CD8-positive, alpha-beta memory T cell (primary cell): ENCODE measurements at places on chromosomes 16 and 17.

GRCh38 chr17:15944759-15945526, at the start of gene ADORA2B:
TSS of gene ADORA2B (plus strand) at chr17:15945130. CDS start at chr17:15945249, 119 bp downstream.
- H3K27ac ChIP-seq, result peak within 1 kb of the TSS; percentile 47
- no peaks in the 10 kb centered on the region for H3K36me3 ChIP-seq
- H3K4me3 ChIP-seq, result peak within 1 kb of the TSS; percentile 39
- H3K27me3 ChIP-seq, result no peaks in the 10 kb centered on the region

DNA sequence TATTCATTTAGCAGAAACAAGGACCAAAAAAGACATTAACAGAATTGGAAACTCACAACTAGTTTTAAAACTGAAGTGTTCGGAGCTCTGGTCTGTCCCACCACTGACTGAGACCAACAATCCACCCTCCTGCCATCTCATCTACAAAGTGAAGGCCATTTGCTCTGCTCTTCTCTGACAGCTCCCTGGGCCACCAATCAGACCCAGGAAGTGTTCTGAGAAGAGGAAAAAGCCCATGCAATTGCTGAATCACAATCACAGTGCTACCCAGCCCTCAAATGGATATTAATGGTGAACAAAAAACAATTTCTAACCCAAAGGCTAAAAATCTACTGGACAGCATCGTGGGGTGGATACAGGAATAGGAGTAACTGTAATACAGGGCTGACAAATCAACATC, 2.1 kb downstream of the RPL23 start:
- peak overlapping the region; percentile 5 for H3K4me3 ChIP-seq
- peaks cover 36% of the 10 kb centered on the region for H3K4me1 ChIP-seq
- H3K36me3 ChIP-seq, result peaks cover 40% of the 10 kb centered on the region
- H3K27me3 ChIP-seq, result no peaks in the 10 kb centered on the region
- H3K27ac ChIP-seq, result no peak overlapping the region

GRCh38 chr17:57422574-57423164, 166.3 kb downstream of the MSI2 start:
- DNase-seq, result no peak
- no peaks in the 10 kb centered on the region for H3K36me3 ChIP-seq
- no peak overlapping the region for H3K27ac ChIP-seq
- H3K4me3 ChIP-seq, result no peak overlapping the region
- H3K4me1 ChIP-seq, result no peaks in the 10 kb centered on the region

DNA sequence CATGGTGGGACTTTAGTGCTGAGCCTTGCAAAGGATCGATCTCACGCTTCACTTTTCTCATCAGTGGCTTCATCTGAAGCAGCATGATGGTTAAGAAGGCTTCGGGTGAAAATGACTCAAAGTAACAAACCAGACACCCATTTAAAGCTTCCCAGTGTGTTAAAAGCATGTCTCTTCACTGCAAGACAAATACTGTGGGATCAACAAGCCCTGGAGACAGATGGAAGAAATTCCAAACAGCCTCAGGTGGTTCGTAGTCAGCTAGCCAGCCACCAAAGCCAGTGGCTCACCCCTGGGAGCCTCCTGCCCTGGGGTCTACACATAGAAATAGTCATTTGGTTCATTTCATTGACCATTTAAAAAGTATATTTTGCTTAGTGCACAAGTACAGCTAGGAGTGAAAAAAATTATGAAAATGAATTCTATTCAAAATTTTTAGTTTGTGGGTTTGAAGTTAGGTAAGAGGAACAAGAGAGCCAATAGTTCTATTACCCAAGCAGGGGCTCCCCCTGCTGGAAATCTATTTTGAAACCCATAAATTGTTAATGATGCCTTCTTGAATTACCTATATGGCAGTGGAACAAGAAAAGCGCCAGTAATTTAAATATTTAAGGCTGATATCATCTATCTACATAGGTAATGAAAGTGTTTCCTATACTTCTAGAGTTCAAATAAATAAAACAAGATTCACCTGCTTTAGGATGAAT, 51.6 kb downstream of the PMP22 start:
- no peak for DNase-seq
- no peaks in the 10 kb centered on the region for H3K4me1 ChIP-seq
- H3K27ac ChIP-seq, result no peak overlapping the region
- no peaks in the 10 kb centered on the region for H3K27me3 ChIP-seq
- no peak overlapping the region for H3K4me3 ChIP-seq

- H3K27me3 ChIP-seq, result no peaks in the 10 kb centered on the region
- no peak overlapping the region for H3K4me3 ChIP-seq
- H3K27ac ChIP-seq, result no peak overlapping the region
- peaks cover 23% of the 10 kb centered on the region for H3K36me3 ChIP-seq
These were observed 29.0 kb downstream of the PGS1 start for GRCh38 chr17:78407387-78408000.

DNA sequence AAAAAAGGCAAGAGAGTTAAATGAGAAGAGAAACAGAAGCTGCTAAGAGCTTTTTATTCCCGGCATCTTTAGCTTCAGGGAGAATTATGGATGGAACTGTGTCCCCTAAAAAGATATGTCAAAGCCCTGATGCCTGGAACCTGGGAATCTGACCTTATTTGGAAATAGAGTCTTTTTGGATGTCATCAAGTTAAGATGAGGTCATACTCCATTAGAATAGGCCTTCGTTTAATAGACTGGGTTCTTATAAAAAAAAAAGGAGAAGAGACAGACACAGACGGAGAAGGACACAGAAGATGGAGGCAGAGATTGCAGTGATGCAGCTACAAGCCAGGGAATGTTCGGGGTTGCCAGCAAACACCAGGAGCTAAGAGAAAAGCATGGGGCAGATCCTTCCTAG, 24.6 kb downstream of the CACNG4 start:
- no peak overlapping the region for H3K27ac ChIP-seq
- H3K4me3 ChIP-seq, result no peak overlapping the region
- DNase-seq, result no peak
- no peaks in the 10 kb centered on the region for H3K4me1 ChIP-seq

- H3K27me3 ChIP-seq, result no peaks in the 10 kb centered on the region
- no peak overlapping the region for H3K27ac ChIP-seq
- H3K4me1 ChIP-seq, result no peaks in the 10 kb centered on the region
- H3K4me3 ChIP-seq, result no peak overlapping the region
- H3K36me3 ChIP-seq, result no peaks in the 10 kb centered on the region
- no peak for DNase-seq
These were observed 29.0 kb downstream of the MARCHF10 start for GRCh38 chr17:62778990-62779681.

- H3K36me3 ChIP-seq, result no peaks in the 10 kb centered on the region
- peak within 1 kb of the TSS; percentile 66 for H3K4me3 ChIP-seq
- DNase-seq, result peak; percentile 76
- H3K27me3 ChIP-seq, result no peaks in the 10 kb centered on the region
- H3K27ac ChIP-seq, result no peak within 1 kb of the TSS
These were observed at the start of gene MMP15 for GRCh38 chr16:58025351-58026138. TSS of gene MMP15 (plus strand) at chr16:58025754. CDS start at chr16:58026351, 597 bp downstream.

- no peak for DNase-seq
- H3K27ac ChIP-seq, result no peak overlapping the region
- H3K4me1 ChIP-seq, result no peaks in the 10 kb centered on the region
These were observed 28.7 kb upstream of the TNRC6A start for GRCh38 chr16:24700549-24701392.

GRCh38 chr17:63881935-63882601, at the start of gene GH2:
TSS of gene GH2 (minus strand) at chr17:63881944. CDS start at chr17:63881801, 143 bp downstream.
- DNase-seq, result peak; percentile 46
- H3K4me3 ChIP-seq, result no peak within 1 kb of the TSS
- no peaks in the 10 kb centered on the region for H3K36me3 ChIP-seq
- no peaks in the 10 kb centered on the region for H3K4me1 ChIP-seq
- no peaks in the 10 kb centered on the region for H3K27me3 ChIP-seq

DNA sequence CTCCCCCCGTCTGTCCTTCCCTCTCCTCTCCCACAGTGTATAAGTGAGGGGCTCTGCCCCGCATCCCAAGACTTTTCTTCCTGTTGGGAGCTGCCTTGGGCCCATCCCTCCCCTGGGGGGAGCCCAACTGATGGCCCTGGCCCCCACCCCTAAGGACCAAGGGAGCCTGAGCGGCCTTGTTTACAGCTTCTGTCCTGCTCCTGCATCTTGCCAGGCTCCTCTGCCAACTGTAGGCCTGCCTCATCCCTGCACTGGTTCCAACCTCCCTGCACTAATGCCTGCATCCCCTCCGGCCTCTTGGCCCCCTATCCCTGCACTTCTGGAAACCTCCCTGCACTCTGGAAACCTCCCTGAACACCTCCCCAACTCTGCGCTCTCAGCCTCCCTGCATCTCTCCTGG, 1.4 kb upstream of the PAGR1 start:
- H3K27ac ChIP-seq, result no peak overlapping the region
- no peak for DNase-seq
- peaks cover 14% of the 10 kb centered on the region for H3K36me3 ChIP-seq
- peak overlapping the region; percentile 94 for H3K4me3 ChIP-seq

- H3K27me3 ChIP-seq, result no peaks in the 10 kb centered on the region
- peaks cover 82% of the 10 kb centered on the region for H3K4me1 ChIP-seq
- H3K4me3 ChIP-seq, result peak within 1 kb of the TSS; percentile 83
- DNase-seq, result peak; percentile 92
- H3K36me3 ChIP-seq, result no peaks in the 10 kb centered on the region
These were observed at the start of gene ICAM2 for GRCh38 chr17:64020056-64020766. TSS of gene ICAM2 (minus strand) at chr17:64020633. CDS start at chr17:64006691, 13,942 bp downstream.

DNA sequence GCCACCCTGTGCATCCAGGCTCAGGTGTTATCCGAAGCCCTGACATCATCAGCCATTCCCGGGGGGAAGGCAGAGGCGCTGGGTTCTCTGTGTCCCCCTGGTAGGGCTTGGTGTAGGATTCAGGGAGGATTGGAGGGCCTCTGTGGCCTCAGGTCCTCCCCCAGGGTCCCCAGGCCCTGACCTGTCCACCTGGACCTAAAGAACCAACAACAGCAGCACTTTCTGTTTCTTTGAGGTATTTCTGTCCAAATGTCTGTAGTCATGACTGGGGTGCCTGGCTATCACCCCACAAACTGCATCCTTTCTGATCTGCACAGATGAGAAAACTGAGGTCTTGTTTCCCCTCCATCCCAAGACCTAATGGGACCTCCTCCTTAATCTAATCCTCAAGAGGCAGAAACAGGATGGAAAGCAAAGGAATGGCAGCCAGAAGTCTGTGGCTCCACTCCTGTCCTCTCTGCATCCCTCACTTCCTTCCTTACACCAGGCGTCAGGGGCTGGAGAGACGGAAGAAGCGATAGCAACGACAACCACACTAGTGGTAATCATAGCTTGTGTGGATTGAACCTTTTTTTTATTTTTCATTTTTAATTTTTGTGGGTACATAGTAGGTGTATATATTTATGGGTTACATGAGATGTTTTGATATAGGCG, 11.8 kb downstream of the NLRC5 start:
- no peaks in the 10 kb centered on the region for H3K27me3 ChIP-seq
- peak; percentile 49 for DNase-seq
- peak overlapping the region; percentile 71 for H3K27ac ChIP-seq
- H3K36me3 ChIP-seq, result peaks cover 20% of the 10 kb centered on the region

- H3K4me1 ChIP-seq, result no peaks in the 10 kb centered on the region
- no peaks in the 10 kb centered on the region for H3K36me3 ChIP-seq
- peak overlapping the region; percentile 6 for H3K27ac ChIP-seq
- H3K27me3 ChIP-seq, result no peaks in the 10 kb centered on the region
- H3K4me3 ChIP-seq, result no peak overlapping the region
These were observed 11.9 kb upstream of the SLC4A1 start for GRCh38 chr17:44279666-44280391.
